ENCODE measurements at places on chromosomes 2 and 18.

GRCh38 chr2:65660340-65660739 lies 227.9 kb upstream of the SPRED2 start:
- no peak for DNase-seq

- DNase-seq: no peak
Measured at GRCh38 chr2:178142274-178143065, 30.2 kb downstream of the RBM45 start.

GRCh38 chr2:113138428-113139322 lies 11.3 kb downstream of the IL1RN start:
- no peak for DNase-seq

DNA sequence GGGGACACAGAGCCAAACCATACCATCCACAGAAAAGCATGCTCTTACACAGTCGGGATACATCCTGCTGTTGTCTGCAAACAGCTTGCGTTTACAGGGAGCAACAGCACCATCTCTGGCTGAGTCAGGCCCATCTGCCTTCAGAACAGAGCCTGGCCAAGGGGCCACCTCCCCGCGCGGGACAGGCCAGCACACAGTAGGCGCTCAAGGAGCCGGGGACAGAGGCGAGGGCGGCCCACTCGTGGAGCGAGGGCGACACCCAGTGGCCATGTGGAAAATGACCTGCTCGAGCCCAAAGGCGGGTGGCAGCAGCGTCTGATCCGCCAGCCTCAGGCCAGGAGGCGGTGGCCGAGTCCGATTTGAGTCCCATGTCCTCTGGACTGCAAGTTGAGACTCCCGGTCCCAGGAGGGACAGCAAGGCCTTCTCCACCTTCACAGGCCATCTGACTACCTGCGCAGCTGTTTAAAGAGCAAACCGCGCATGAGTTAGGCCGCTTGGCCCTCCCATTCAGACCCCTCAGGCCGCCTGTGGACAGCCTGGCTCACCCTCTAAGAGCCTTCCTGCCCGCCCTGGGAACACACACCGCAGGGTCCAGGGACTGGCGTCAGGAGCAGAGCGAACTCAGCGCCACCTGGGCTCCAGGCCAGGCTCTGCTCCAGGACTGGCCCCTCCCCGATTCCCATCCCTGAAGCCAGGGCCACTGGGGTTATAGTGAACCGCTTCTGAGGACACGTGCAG lies 38.3 kb downstream of the TTC32 start:
- peak; percentile 82 for DNase-seq

GRCh38 chr2:74255660-74256213 lies 57.3 kb downstream of the MTHFD2 start:
- no peak for DNase-seq

DNA sequence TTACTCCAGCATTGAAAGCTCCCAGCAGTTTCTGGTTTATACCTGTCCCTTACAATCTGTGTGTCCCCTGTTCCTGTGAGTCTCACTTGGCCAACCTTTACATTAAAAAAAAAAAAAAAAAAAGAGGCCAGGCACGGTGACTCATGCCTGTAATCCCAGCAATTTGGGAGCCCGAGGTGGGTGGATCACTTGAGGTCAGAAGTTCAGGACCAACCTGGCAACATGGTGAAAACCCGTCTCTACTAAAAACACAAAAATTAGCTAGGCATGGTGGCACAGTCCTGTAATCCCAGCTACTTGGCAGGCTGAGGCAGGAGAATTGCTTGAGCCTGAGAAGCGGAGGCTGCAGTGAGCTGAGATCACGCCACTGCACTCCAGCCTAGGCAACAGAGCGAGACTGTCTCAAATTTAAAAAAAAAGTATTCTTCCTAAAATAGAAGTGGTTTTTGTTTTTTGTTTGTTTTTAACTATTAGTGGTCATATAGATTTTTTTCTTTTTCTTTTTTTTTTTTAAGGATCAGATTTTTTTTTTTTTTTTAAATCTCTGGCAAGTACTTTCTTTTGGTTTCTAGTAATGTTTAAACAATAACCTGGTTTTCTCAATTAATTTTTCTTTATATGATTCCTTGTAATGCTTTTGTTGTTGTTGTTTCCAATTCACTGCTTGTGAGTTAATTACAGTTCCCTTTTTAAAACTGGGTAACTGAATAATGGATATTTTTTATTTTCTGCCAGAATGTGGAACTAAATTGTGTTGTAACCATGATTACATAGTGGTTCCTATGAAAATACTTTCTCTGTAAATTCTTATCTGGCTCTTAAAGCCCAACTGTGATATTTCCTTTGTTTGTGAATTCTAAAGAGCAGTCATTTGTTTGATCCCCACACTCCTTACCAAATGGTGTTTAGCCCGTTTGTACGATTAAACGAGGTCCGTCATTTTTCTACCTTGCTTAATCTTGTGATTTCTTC lies 116.8 kb downstream of the CTAGE1 start:
- DNase-seq: no peak

DNA sequence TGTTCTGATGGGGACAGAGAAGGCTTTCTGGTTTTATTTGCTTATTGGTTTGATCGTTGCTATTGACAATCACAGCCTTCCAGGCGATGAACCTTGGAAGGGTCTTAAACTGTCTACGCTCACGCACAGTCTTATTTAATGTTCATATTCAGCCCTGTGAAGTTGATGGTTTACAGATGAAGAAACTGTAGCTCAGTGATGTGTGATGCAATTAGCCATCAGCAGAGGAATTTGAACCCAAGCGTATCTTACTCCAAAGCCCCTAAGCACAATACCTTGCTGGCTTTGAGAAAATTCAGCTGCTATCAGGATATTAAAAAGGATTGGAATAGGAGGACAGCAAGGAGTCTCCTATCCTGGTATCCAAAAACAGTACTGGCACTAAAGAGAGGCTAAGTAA lies 98.3 kb upstream of the STPG4 start:
- DNase-seq: no peak

- no peak for DNase-seq
Measured at GRCh38 chr2:224613543-224614286, 28.6 kb upstream of the CUL3 start.

DNA sequence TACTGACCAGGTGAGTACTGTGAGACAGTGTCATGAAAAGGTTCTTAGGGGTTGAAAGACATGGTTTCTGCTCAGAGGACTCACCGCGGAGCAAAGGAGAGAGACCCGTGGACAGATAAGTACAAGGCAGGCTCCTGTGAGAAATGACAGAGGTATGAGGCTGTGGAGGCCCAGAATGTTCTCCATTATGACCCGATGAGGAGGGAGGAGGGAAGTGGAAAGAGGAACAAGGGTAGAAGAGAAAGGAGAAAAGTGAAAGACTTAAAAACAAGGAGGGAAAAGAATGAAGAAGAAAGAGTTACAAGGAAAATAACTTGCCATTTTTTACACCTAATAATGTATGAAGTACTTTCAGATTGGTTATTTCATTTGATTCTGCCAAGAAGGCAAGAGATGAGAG lies 29.8 kb downstream of the MAPRE3 start:
- DNase-seq: no peak

- no peak for DNase-seq
Measured at GRCh38 chr2:197212344-197213262, 98.0 kb downstream of the ANKRD44 start.

DNA sequence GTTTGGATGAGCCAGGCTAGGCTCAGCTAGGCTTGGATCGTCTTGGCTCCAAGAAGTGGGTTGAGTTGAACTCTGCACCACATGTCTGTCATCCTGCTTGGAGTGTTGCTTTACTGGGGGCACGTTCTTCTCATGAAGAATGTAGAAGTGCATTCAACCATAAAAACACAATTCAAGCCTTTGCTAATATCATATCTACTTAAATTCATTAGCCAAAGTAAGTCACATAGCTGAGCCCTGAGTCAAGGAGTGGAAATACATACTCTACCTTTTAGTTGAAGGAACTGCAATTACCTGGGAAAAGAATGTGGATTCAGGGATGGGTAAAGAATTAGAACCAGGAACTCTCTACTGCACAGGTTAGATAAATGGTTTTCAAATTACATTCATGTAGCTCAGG lies 360.4 kb upstream of the KCNH7 start:
- no peak for DNase-seq

GRCh38 chr2:105865222-105865913 lies 120.7 kb downstream of the NCK2 start:
- DNase-seq: no peak

DNA sequence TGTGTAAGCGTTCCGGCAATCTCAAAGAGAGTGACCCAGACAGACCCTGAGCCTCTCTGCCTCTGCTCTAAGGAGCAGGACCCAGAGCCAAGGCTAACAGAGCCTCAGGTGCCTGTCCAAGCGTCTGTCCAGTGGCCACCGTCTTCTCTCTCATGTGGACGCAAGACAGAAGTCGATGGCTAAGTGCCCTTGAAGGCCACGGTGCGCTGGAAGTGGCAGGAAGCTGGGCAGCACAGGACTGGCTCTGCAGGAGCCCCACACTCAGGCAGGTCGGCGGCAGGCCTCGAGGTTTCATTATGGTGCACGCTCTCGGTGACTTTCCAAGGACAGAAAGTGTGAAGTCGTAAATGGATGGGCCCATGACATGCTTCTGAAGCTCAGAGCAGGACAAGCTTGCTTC lies 49.1 kb downstream of the HDAC4 start:
- DNase-seq: no peak

DNA sequence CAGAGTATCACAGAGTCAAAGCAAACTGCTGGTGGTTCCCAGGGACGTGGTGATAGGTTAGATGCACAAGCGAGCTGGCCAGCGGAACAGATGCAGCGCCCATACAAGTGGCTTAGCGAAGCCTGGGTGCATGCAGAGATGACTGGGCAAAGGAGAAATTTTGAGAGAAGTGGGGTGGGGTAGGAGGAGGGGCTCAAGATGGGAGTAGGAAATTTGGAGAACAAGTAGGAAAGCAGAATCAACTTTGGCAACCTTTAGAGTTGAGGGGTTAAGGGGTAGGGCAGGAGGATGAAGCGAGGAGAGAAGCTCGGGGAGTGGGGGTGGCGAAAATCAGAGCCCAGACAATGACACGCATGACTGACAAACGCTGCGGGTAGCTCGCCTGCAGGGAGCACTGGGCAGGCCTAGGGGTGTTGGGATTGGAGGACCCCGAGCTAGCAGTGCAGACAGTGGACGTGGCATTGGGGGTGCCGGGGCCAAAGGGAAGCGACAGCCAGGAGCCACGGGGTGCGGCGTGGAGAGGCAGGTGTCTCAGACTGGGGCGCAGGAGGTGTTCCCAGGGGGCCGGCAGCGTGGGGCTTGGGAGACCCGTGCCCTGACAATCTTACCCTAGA lies 431 bp downstream of the FAM98A start:
- DNase-seq: peak; percentile 55

DNA sequence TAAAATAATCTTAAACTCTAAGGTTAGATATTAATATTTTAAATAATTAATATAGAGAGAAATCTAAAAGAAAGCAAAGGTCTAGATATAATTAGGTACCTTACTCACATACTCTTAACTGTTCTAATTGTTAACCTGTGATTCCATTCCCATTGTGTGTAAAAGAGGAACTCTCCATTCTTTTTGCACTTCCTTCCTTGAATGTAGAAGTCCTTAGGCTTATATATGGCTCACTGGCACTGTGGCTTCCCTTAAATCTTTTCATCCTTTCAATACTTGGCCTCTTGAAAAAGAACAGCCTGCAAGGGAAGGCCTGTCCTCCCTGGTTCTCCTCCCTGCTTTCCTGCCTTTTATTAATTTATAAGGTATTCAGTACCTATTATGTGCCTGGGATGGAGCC lies 182.8 kb upstream of the FOSL2 start:
- DNase-seq: no peak

DNA sequence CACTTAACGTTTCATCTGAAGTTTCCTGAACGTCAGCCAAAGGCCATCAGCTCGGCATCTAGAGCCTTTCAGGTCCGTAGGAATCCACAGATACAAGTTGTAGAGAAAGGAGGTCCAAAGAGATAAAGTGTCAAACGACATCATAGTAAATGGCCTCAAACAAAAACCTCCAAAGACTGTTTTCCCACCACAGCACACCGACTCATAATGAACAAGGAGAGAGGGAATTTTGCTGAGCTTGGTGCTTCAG lies 150.3 kb downstream of the PXDN start:
- no peak for DNase-seq

DNA sequence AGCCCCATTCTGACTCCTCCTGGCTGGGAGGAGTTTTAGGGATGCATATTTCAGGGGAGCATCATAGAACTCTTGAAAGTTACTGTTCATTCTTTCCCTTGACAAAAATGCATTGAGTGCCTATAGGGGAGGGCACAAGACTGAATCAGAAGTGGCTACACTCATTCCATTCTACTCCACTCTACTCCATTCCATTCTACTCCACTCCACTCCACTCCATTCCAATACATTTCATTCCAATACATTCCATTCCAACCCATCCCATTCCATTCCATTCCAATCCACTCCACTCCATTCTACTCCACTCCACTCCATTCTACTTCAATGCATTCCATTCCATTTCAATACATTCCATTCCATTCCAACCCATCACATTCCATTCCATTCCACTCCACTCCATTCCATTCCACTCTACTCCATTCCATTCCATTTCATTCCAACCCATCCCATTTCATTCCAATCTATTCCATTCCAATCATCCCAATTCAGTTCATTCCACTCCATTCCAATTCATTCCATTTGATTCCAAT lies 110.8 kb downstream of the LOXHD1 start:
- no peak for DNase-seq

- no peak for DNase-seq
Measured at GRCh38 chr2:122101319-122101718, 345.9 kb downstream of the TSN start.

DNA sequence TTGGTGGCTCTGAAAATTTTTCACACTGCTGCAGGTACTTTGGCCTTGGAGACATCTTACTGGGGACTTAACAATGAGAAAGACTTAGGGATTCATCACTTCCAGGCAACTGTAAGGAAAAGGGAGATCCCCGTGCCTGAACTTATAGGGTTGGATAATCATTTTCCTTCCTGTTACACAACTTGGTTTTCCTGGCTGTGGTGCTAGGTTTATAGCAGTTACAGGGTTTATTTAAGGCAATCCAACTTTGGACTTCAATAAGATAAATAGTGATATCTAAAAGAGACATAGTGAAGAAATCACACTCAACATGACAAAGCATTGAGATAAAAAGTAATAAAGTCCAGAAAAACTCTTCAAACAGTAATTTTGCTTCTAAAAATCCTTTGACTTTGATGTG lies 70.2 kb upstream of the RAPH1 start:
- no peak for DNase-seq

- no peak for DNase-seq
Measured at GRCh38 chr2:170525566-170525900, 189.6 kb upstream of the SP5 start.
